ENCODE measurements at places on chromosomes 4 and X. TPM values are rescaled to one million over a fixed set of nuclear protein-coding genes. Genes with fewer than 3 reads are reported as not detected.

S100P gene
- total RNA-seq: 10.9 TPM

GRCh38 chrX:47802589-47802988 lies 34.1 kb upstream of the ZNF81 start:
- DNase-seq: no peak

GRCh38 chrX:68881911-68882310 lies 53.1 kb downstream of the EFNB1 start:
- no peak for DNase-seq

GRCh38 chrX:134146493-134146892 lies 90.5 kb upstream of the CCDC160 start:
- DNase-seq: no peak

- DNase-seq: no peak
Measured at GRCh38 chr4:153071958-153072598, 132.2 kb upstream of the TRIM2 start.

DNA sequence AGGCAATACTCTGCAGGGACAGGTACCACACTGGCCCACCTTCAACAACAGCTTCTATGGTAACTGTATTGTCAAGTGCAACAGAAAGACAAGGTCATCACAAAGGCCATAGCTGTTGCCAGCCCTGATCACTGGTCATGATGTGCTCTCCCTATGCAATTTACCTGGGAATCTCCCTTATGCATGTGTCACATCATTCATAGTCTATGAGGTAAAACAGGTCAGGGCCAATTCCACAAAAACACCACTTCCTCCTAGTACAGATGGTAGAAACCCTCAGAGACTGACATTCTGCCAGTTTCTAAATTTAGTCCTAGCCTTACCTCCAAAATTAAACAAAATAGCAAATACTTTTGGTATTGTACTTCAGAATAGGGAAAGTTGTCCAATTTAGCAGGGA lies 132.8 kb downstream of the MGST2 start:
- DNase-seq: no peak

SGMS2 gene
- 473 TPM for total RNA-seq

GRCh38 chr4:94488670-94489069 lies 36.9 kb downstream of the PDLIM5 start:
- DNase-seq: no peak

DNA sequence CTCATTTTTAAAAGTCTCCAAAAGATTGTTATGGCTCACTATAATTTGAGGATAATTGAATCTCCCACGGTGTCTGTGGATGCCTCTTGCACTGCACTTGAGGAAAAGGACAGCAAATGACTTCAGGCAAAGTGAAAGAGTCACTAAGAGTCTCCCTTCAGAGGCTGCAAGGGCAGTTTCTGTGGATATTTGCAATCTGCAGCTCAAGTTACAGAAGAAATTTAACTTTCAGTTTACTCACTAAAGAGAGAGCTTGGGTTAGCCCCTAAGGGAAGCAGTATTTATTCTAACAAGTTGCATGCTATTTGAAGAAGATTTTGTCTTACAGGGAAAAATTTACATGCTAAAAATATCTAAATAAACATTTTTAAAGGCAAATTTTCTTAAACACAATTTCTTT lies 912.0 kb upstream of the TENM3 start:
- no peak for DNase-seq

- no peak for DNase-seq
Measured at GRCh38 chr4:107747748-107748486, 27.9 kb upstream of the PAPSS1 start.

- no peak for DNase-seq
Measured at GRCh38 chr4:137530176-137530575, 2.1 kb downstream of the PCDH18 start.

GRCh38 chrX:148535639-148536038 lies 35.2 kb downstream of the AFF2 start:
- DNase-seq: no peak

DNA sequence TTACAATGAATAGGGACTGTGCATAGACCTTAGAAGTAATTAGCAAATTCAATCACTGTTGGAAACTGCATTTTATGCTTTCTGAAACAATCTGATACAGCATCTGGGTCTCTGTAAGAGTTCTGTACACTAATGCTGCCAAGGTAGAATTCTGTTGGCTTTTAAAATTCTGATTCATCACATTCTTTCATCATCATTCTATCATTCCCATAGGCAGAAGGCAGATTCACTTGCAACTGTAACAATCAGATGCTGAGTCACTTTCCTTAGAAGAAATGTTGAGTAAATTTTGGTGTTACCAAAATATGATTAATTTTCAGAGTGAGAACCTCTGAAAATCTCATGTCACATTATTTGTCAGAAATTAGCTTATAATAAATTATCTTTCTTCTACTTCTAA lies 267.2 kb downstream of the MAPK10 start:
- DNase-seq: no peak

DNA sequence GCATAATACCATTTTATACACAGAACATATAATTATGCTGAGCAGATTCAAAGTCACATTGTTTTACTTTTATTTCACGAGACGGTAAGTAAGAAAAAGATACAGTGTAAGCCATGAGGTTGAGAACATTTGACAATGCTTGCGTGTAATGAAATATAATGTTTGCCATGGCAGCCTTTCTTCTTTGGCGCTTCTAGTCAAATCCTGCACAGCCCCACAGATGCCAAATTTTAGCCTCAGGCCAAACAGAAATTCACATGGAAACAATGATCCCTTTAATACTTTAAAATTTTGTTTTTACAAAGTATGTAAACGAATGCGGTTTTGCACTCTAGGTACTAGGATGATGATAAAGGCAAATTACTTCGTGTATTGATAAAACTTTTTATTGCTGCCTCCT lies 502.7 kb upstream of the SMIM31 start:
- no peak for DNase-seq

TRIM60 gene
- total RNA-seq: not detected

DNA sequence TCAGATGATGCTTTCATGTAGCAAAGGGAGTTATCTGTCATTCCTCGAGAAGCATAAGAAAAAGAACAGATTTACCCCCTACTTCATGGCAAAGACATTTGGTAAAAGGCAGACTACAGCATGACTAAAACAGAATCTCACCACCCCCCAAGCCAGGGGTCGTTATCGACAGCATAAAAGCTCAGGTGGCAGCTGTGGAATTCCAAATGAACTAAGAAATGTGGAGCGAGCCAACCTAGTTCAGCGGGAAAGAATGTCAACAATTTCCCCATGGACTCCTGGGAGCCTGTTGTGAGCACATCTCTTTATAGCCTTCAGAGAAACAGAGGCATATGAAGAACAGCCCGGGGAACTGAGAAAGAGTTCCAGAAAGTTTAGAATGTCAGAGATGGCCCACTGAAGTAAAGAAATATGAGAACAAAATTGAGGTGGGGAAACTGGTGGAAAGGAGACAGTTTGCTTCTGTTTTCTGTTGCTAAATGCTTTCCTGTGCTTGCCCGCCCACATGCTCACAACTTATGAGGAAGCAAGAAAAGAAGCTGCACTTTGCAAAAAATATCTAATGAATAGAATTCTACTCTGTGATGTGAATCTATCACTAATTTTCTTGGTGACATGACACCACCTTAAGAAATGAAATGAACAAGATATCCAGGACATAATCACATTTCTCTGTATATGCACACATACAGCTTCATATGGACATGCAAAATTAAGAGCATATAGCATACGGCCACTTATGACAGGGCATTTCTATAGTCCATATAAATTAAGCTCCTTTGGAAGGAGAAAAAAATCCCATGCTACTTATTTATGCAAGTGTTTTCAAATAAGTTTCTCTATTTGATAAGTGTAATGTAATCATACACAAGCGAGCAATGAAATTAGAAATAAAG lies 135.3 kb upstream of the MID1 start:
- DNase-seq: no peak

- DNase-seq: no peak
Measured at GRCh38 chrX:18873189-18873791, 110.6 kb downstream of the PHKA2 start.

DNA sequence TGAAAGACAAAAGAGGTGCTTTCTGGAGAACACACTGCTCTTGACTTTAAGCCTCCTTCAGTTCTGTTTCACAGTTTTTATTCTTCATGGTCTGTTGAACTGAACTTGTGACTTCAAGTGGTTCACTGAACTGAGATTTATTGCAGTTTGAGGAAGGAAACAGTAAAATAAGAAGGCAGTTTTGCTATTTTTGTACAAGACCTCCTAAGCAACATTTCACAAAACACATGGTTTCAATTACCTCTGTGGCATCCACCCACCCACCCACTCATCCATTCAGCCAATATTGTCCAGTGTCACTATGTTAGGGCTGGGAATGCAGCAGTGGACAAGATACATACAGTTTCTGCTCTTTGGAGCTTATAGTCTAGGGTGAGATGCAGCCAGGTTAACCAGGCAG lies 131.3 kb downstream of the IL1RAPL2 start:
- DNase-seq: no peak

HTR2C gene
- total RNA-seq: not detected

DNA sequence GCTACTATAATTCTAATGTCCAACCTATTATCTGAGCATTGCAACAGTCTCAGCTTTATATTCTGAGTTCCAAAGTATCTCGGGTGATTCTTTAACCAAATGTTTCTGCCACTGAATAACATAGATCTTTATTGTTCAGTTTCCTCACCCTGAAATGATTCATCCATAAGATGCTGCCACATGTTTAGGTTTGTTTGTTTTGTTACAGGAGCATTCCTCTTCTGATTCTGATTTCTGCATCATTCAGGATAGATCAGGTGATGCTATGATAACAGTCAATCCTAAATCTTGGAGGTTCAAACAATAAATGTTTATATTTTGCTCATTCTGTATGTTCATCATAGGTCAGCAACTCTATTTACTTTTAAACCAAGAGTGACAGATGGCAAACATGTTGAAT lies 927.6 kb downstream of the PCDH7 start:
- DNase-seq: no peak

- DNase-seq: no peak
Measured at GRCh38 chr4:915041-915474, 17.1 kb downstream of the GAK start.

GRCh38 chr4:10619220-10619619 lies 65.3 kb downstream of the CLNK start:
- DNase-seq: no peak

DNA sequence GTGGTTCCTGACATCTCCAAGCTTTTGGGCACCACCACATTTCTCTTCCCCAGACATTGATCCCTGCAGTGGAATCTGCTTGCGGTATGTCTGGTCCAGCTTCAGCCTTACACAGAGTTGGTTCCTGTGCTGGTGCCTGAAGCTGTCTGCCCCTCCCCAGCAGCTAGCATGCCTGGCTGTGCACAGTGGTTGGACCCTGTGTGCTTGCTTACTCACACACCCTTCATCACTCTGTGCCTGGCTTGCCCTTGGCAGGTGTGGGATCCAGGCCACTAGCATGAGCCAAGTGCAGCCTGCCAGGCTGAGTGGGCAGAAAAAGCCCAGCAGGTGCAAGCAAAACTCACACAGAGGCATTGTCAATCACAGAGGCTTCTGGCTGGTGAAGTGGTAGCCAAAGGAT lies 473.8 kb downstream of the ACTRT1 start:
- no peak for DNase-seq

CSAG2 gene
- not detected for total RNA-seq

DNA sequence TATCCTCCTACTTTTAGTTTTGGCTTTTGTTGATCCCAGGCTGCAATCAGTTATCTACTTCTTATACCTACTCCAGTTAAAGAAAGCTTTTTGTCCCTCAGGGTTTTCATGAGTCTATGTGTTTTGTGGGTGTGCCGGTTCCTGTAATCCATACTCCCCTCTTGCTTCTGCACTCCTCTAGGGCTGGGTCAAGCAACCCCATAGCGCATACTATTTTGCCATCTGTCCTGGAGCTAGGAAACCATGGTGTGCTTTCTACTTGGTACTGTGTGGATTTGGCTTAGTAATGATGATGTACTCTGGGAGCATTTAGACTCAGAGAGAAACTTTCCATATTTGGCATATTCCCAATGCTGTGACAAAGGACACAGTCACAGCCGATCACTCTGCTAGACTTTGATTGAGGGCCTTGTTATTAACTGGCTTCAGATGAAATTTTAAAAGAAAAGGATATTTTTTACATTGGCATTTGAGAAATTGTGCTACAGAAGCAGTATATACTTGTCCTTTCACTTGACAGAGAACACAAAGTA lies 86.1 kb upstream of the GRXCR1 start:
- DNase-seq: no peak

GPC4 gene
- total RNA-seq: 9.0 TPM

GRCh38 chr4:8735236-8736089 lies 136.2 kb downstream of the HMX1 start:
- no peak for DNase-seq

ZGRF1 gene
- total RNA-seq: 3.6 TPM

MAGEA9B gene
- total RNA-seq: not detected

TMLHE gene
- total RNA-seq: 14.1 TPM

EFHC2 gene
- not detected for total RNA-seq

- DNase-seq: no peak
Measured at GRCh38 chr4:75779105-75779757, 54.9 kb downstream of the USO1 start.

DNA sequence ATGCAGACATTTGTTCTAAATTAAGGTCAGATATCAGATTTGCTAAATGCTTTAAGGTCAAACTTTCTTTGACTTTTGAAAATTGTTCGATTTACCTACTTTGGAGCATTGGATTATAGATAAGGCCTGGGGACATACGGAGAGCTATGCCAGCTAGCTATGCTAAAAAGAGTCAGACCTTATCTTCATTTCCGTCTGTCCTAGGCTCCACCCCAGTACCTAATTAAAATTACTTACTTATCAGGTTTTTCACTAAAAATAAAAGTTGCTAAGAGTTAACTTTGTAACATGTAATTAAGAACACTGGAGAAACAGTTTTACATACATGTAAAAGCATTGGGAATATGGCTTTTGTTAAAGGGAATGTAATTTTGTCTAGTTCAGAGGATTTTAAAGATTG lies 7.1 kb upstream of the TMEM35A start:
- DNase-seq: no peak

DNA sequence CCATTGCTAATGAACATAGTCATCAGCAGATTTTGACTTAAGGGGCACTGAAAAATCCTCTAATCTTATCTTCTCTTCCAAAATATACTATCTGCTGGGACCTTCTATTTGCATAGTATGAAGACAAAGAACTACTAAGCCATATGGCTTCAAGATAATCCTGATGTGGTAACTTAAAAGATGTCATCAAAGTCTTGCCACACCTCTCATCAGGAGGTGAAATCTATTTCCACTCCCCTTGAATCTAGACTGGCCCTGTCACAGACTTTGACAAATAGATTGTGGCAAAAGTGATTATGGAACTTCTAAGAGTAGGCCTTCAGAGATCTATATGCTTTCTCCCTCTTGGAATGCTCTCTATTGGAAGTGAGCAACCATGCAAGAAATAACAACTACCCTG lies 27.3 kb upstream of the TET2 start:
- no peak for DNase-seq

GRCh38 chr4:47664051-47664826 lies 173.6 kb downstream of the CORIN start:
- DNase-seq: no peak

GRCh38 chr4:88177983-88178625 lies 19.7 kb upstream of the ABCG2 start:
- DNase-seq: no peak

- DNase-seq: no peak
Measured at GRCh38 chr4:175460414-175460813, 351.6 kb downstream of the GPM6A start.

ZNF711 gene
- total RNA-seq: 2.5 TPM
